ENCODE measurements at places on chromosomes 12 and 14.

DNA sequence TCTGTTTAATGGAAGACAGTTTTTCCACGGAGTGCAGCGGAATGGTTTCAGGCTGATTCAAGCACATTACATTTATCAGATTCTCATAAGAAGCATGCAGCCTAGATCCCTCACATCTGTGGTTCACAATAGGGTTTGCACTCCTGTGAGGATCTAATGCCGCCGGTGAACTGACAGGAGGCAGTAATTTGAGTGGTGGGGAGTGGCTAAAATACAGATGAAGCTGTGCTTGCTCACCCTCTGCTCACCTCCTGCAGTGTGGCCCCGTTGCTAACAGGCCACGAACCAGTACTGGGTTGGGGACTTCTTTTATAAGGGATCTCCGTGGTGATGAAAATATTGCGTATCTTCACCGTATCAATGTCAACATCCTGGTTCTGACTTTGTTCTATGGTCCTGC lies 107.8 kb downstream of the OTX2 start:
- H3K4me3 ChIP-seq, result no peak overlapping the region
- H3K27ac ChIP-seq, result no peak overlapping the region
- no peaks in the 10 kb centered on the region for H3K36me3 ChIP-seq
- no peak for DNase-seq
- no peaks in the 10 kb centered on the region for H3K27me3 ChIP-seq

DNA sequence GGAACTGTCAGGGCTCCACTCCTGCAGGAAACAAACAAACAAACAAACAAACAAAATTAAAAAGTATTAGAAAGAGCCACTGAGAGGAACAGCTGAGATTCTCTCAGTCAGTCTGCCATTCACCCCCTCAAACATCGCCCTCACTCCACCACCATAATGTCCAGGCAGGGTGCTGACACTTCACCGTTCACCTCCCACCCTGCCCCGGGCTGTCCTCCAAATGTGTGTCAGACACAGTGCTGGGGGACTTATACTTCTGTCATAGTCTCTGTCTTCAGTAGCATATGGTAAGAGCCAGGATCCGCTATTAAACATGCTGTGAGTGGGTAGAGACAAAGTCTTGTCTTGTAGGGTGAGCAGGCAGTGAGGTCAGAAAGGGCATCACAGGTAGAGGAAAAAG lies 28.3 kb downstream of the KRT18 start:
- no peak overlapping the region for H3K4me3 ChIP-seq
- no peak for DNase-seq
- H3K27ac ChIP-seq, result peak overlapping the region; percentile 68
- peaks cover 35% of the 10 kb centered on the region for H3K4me1 ChIP-seq

- no peak overlapping the region for H3K27ac ChIP-seq
- H3K4me3 ChIP-seq, result no peak overlapping the region
- no peaks in the 10 kb centered on the region for H3K36me3 ChIP-seq
- H3K4me1 ChIP-seq, result no peaks in the 10 kb centered on the region
- H3K27me3 ChIP-seq, result no peaks in the 10 kb centered on the region
Measured at GRCh38 chr12:60231303-60231702, 635.5 kb downstream of the SLC16A7 start.

- no peak overlapping the region for H3K27ac ChIP-seq
- no peak overlapping the region for H3K4me3 ChIP-seq
- H3K27me3 ChIP-seq, result no peaks in the 10 kb centered on the region
Measured at GRCh38 chr12:82625523-82625922, 61.2 kb upstream of the TMTC2 start.

DNA sequence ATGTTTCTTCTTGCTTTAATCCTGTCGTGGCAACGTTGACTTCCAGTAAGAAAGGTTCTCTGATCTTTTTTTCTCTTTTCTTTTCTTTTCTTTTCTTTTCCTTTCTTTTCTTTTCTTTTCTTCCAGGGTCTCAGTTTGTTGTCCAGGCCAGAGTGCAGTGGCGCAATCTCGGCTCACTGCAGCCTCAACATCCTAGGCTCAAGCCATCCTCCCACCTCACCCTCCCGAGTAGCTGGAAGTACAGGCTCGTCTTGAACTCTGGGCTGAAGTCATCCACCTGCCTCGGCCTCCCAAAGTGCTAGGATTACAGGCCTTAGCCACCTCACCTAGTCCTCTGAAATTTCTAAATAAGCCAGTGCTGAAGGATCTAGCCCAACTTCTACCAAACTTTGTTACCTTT lies 1.3 kb upstream of the MAP3K9 start:
- H3K27me3 ChIP-seq, result no peaks in the 10 kb centered on the region
- H3K4me3 ChIP-seq, result no peak overlapping the region
- H3K4me1 ChIP-seq, result peaks cover 12% of the 10 kb centered on the region
- peak overlapping the region; percentile 66 for H3K27ac ChIP-seq

- no peak overlapping the region for H3K4me3 ChIP-seq
- H3K27ac ChIP-seq, result peak overlapping the region; percentile 31
- peaks cover 11% of the 10 kb centered on the region for H3K4me1 ChIP-seq
- no peak for DNase-seq
Measured at GRCh38 chr12:43099691-43100163, 452.3 kb downstream of the ADAMTS20 start.

DNA sequence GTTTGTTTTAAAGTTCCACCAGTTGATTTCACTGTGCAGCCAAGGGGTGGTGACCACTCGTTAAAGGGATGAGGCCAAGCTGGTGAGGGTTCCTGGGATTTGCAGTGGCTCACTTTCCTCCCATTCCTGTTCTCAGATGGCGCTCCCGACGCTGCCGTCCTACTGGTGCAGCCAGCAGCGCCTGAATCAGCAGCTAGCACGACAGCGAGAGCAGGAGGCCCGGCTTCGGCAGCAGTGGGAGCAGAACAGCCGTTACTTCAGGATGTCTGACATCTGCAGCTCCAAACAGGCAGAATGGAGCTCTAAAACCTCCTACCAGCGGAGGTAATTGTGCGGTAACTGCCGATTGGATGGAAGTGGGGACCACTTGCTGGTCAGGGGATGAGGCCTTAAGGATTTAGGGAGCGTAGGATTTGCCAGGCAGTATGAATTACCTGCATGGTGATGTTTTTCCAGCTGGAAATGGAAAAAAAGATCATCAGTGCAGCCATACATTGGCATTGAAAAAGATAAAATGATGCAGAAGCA lies 2.9 kb downstream of the TCHP start:
- DNase-seq, result no peak
- H3K27me3 ChIP-seq, result no peaks in the 10 kb centered on the region
- H3K27ac ChIP-seq, result no peak overlapping the region
- H3K4me1 ChIP-seq, result peaks cover 17% of the 10 kb centered on the region
- no peaks in the 10 kb centered on the region for H3K36me3 ChIP-seq
- H3K4me3 ChIP-seq, result no peak overlapping the region

DNA sequence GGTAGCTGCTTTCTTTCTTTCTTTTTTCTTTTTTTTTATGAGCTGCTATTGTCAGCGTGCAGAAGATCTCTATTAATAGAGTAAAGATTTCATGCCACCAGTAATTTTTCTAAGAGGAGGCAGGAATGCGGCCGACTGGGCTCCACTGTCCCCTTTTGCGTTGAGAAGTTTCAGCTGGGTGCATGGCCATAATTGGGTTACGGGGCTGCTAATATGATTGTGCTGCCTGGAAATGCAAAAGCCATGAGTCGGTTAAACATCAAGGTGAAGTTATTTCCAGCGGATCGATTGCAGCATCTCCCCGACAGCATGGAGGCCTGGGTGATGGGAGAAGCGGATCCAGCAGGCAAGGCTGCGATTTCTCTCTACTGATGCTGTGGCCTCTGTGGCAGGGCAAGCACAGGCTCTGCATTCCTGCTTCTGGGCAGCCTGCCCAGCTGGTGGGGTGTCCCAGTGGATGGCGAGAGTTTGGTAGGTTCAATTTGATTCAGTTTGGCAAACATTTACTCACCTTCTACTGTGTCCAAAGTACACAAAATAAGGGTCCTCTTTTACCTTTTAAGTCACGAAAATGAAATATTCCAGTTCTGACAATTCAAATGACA lies 54.4 kb upstream of the PRMT8 start:
- H3K4me3 ChIP-seq, result no peak overlapping the region
- H3K4me1 ChIP-seq, result no peaks in the 10 kb centered on the region
- H3K27me3 ChIP-seq, result no peaks in the 10 kb centered on the region
- DNase-seq, result no peak
- H3K36me3 ChIP-seq, result no peaks in the 10 kb centered on the region

DNA sequence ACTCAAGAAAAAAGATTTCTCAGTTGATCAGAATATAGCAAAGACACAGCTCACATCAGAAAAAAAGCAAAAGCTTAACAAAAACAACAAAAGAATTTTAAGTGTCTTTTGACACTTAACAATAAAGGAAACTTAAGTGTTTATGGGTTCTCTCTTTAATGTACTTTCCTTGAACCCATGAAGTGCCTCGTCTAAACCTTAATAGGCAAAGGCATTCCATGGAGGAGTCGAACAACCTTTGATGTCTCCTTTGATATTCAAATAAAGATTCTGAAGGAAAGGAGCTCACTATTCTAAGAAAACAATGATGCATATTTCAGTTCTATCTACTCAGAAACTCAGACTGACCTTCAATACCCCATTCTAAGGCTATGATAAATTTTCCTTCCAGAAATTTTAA lies 116.7 kb downstream of the TMTC1 start:
- no peak overlapping the region for H3K4me3 ChIP-seq
- no peak overlapping the region for H3K27ac ChIP-seq
- no peaks in the 10 kb centered on the region for H3K36me3 ChIP-seq
- no peaks in the 10 kb centered on the region for H3K4me1 ChIP-seq
- no peak for DNase-seq

- no peak overlapping the region for H3K4me3 ChIP-seq
- H3K4me1 ChIP-seq, result no peaks in the 10 kb centered on the region
- H3K27ac ChIP-seq, result no peak overlapping the region
- no peak for DNase-seq
- H3K36me3 ChIP-seq, result no peaks in the 10 kb centered on the region
Measured at GRCh38 chr14:100539766-100540140, 47.5 kb downstream of the BEGAIN start.

DNA sequence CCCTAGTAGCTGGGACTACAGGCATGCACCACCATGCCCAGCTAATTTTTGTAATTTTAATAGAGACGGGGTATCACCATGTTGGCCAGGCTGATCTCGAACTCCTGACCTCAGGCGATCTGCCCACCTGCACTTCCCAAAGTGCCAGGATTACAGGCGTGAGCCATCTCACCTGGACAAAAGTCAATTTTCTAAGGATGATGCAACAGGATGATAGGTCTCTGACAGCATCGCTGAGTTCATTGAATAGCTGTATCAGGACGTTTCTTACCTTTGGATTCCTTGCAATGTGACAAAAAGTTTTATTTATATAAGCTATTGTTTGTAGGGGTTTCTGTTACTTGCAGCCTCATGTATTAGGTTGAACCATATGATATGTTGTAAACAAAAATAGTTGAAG lies 55.5 kb upstream of the PCED1B start:
- no peaks in the 10 kb centered on the region for H3K4me1 ChIP-seq
- no peaks in the 10 kb centered on the region for H3K27me3 ChIP-seq
- no peak for DNase-seq
- H3K36me3 ChIP-seq, result no peaks in the 10 kb centered on the region
- H3K4me3 ChIP-seq, result no peak overlapping the region
- H3K27ac ChIP-seq, result no peak overlapping the region

- H3K36me3 ChIP-seq, result no peaks in the 10 kb centered on the region
- no peak overlapping the region for H3K27ac ChIP-seq
- no peaks in the 10 kb centered on the region for H3K27me3 ChIP-seq
- no peak overlapping the region for H3K4me3 ChIP-seq
Measured at GRCh38 chr12:15846887-15847286, 35.3 kb upstream of the STRAP start.

GRCh38 chr14:88026890-88027289 lies 22.0 kb downstream of the GPR65 start:
- peaks cover 23% of the 10 kb centered on the region for H3K4me1 ChIP-seq
- DNase-seq, result no peak
- no peak overlapping the region for H3K4me3 ChIP-seq
- no peaks in the 10 kb centered on the region for H3K27me3 ChIP-seq
- H3K27ac ChIP-seq, result peak overlapping the region; percentile 26

DNA sequence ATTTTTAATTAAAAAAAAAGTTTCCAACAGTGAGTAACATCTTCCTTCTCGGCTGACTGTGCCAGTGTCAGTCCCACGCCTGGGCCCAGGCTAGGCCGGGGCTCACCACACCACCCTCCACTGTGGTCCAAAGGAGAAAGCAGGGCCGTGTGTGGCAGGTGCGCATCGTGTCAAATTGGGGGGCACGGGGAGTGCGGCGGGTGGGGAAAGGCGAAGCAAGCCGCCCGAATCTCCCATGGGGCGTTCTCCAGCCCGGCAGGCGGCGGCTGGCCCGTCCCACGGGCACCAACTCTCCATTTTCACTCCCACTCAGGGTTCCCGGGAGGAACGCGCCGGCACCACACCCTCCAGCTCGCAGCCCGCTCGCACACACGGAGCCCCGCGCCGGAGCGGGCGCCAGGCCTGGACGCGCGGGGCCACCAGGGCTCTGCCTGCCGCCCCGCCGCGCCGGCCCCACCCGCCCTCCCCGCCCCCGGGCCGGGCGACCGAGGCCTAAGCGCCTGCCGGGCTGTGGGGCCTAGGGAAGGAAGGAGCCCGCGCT lies 604 bp downstream of the EEA1 start:
- peaks cover 9% of the 10 kb centered on the region for H3K4me1 ChIP-seq
- H3K27me3 ChIP-seq, result no peaks in the 10 kb centered on the region
- H3K4me3 ChIP-seq, result peak overlapping the region; percentile 84
- peak overlapping the region; percentile 100 for H3K27ac ChIP-seq
- H3K36me3 ChIP-seq, result no peaks in the 10 kb centered on the region
- peak; percentile 71 for DNase-seq

GRCh38 chr12:53508534-53509170 lies 1.4 kb upstream of the NPFF start:
- peak; percentile 90 for DNase-seq
- no peak overlapping the region for H3K4me3 ChIP-seq
- no peaks in the 10 kb centered on the region for H3K27me3 ChIP-seq
- H3K4me1 ChIP-seq, result no peaks in the 10 kb centered on the region
- no peak overlapping the region for H3K27ac ChIP-seq
- H3K36me3 ChIP-seq, result no peaks in the 10 kb centered on the region

GRCh38 chr14:76322594-76323220 lies 53.2 kb upstream of the ESRRB start:
- DNase-seq, result no peak
- H3K27me3 ChIP-seq, result no peaks in the 10 kb centered on the region
- no peaks in the 10 kb centered on the region for H3K36me3 ChIP-seq
- no peak overlapping the region for H3K27ac ChIP-seq
- no peak overlapping the region for H3K4me3 ChIP-seq

GRCh38 chr12:70663838-70664237 lies 26.6 kb upstream of the PTPRB start:
- no peak overlapping the region for H3K4me3 ChIP-seq
- peaks cover 3% of the 10 kb centered on the region for H3K27me3 ChIP-seq
- no peaks in the 10 kb centered on the region for H3K4me1 ChIP-seq
- no peak overlapping the region for H3K27ac ChIP-seq
- DNase-seq, result no peak

DNA sequence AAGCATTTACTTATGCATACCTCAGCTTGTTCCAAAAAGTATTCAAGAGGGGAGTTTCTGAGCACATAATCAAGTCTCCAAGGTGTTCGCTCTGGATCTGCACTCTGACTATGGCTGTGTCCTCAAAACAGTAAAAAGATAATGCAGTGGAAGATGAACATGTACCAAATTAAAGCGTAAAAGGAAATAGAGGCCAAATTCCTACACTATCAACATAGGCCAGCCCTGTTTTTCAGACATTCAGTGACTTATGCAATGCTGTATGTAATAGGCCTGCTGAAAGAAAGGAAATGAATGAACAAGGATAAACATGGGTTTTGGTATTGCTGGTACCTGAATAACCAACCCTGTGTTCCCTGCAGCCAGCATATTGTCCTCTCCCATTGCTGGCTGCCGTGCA lies 115.7 kb downstream of the SAMD4A start:
- H3K27ac ChIP-seq, result peak overlapping the region; percentile 68
- no peaks in the 10 kb centered on the region for H3K36me3 ChIP-seq
- peaks cover 5% of the 10 kb centered on the region for H3K4me1 ChIP-seq
- H3K4me3 ChIP-seq, result no peak overlapping the region
- no peaks in the 10 kb centered on the region for H3K27me3 ChIP-seq
